ENCODE measurements at places on chromosomes 6 and 20.

GRCh38 chr20:53905019-53905819, 165.2 kb downstream of the BCAS1 start:
- no peak for DNase-seq

GRCh38 chr6:150053450-150053849, 15.5 kb downstream of the ULBP3 start:
- DNase-seq = no peak

DNA sequence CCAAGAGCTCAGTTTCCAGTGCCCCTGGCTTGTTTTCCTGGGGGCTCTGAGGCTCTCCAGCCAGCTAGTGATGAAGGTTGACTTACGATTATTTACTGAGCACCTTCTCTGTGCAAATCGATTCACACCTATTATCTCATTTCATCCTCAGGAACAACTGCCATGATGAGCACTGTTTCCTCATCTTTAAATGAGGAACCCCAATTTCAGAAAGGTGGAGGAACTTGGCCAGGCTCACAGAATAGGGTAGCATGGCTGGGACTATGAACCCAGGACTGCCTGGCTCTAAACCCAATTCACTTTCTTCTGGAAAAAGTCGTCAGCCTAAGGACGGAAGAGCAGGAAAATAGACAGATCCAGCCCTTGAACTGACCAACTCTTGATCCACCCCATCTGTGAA, 3.5 kb upstream of the BPI start:
- DNase-seq = no peak

DNA sequence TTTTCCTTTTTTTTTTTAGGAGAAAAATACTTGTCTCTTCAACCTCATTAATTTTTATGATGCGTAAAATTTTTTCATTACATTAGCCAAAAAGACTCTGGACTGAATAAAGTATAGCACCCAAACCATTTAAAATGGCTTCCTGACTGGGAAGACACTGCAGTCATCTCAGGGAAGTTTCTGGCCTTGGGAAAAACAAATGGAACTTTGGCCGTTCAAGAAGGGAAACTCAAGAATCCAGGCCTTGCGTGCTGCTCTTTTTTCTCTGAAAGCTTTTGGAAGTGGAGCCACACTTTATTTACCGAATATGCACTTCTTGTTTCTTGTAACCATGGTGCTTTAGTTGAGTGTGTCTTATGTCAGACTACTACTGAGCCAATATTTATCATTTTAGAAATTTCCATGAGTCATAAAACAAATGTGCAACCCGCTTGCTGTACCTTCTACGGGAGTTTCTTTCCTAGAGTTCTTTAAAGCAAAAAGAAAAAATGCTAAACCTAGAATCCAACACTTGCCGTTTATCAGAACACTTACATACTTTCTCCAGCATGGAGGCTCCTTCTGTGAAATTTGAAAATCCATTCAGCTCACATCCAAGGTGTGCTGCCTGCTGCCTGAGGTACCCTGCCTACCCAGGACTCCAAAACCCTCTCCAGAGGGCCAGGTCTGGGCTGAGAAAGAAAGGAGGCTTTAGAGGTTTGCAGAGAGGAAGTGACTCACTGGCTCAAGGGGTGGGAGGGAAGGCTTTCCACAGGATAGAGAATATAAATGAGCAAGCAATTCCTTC, 11.5 kb upstream of the DSTN start:
- DNase-seq = no peak

DNA sequence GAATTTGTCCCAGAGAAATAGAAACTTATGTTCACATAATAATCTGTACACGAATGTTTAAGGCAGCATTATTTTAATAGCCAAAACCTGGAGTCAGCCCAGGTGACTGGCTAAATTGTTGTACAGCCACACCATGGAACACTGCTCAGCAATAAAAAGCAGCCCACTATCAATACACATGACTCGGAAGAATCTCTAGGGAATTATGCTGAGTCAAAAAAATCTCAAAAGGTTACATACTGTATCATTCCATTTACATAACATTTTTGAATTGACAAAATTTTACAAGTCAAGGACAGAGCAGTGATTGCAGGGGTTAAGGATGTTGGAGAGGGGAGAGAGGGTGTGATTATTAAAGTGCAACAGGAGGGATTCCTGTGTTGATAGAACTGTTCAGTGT, 163.4 kb downstream of the UBE3D start:
- DNase-seq = no peak

DNA sequence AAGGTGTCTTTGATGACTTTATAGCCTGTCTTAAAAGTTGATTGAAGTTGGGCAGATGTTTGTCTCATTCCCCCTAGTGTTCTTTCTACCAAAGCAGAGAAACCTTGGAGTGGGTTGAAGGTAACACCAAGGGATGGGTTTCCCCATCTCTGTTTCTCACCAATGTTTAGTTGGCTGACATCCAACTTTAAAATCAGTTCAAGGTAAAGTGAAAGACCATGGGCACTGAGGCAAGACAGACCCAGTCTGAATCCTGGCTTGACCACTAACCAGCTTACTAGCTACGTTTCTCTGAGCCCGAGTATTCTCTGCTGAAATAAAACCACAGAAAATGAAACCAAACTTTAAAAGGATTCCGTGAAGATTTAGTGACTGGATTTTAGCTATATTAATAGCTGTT, 258.9 kb downstream of the KIF16B start:
- DNase-seq = no peak

- DNase-seq = no peak
Measured at GRCh38 chr20:54102543-54102942, 32.1 kb upstream of the BCAS1 start.

- no peak for DNase-seq
Measured at GRCh38 chr6:75458895-75459294, 34.7 kb downstream of the FILIP1 start.

DNA sequence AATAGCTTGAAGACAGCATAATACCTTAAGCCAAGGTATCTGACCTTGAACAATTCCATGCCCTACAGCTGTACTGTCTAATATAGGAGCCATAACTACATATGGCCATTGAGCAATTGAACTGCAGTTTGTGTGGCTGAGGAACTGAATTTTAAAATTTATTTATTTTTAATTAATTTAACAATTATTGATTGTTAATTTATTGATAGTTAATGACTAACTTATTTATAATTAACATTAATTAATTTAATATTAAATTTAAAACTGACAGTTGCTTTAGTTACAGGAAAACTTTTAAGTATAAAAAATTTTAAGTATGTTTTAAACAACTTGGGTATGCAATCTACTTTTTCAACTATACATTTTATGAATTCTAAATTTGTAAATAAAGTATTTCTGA, 12.3 kb upstream of the MYB start:
- no peak for DNase-seq

- DNase-seq = no peak
Measured at GRCh38 chr6:12309070-12309469, 18.9 kb downstream of the EDN1 start.

- no peak for DNase-seq
Measured at GRCh38 chr6:124943658-124944057, 18.6 kb upstream of the RNF217 start.

DNA sequence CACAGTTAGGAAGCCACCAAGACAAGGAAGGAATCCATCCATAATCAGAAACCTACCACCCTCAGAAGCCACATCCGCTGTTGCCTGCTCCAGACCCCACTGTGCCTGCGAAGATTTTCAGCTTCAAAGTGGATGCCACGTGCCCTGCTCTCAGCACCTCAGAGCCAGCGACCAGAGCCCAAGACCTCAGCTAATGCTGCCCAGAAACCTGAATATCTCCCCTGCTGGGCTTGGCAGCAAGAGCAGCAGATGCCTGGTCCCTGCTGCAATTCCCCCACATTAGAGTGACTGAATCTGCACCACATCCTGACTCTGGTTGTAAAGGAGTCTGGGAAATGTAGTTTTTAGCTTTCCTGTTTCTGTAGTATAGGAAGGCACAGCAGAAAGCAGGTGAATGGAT, 10.7 kb upstream of the ULBP3 start:
- DNase-seq = no peak

DNA sequence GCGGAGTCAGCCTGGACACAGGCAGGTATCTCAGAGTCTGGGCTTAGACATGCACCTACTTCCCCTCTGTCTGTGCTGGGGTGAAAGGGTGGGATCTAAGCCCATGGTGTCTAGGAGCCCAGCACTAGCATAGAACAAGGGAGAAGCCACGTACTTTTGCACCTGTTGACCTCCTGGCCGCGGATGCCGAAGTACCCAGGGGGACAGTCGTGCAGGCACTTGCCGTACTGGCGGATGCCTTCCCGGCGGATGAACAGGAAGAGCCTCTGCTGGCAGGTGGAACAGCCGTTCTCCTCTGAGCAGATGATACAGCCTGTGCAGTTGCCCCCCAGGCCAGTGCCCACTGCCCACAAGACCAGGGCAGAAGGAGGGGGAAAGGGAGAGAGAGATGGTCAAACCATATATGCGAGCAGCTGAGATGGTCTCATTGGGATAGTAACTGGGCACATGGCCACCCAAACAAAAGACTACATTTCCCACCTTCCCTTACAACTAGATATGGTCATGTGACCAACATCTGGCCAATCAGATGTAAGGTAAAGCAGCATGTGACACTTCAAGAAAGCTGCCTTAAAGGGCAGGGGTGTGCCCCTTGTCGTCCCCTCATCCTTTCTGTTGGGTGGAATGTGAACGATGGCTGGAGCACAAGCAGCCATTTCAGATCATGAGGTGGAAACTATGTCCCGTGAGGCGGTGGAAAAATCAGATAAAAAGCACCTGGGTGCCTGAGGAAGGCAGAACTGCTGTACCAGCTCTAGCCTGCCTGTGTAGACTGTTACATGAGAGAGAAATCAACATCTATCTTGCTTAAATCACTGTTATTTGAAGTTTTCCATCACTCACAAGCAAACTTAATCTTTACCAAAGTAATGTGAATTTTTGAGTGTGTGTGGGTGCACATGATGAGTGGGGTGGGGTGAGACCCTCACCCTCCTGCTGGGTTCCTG, 34.0 kb downstream of the RSPO4 start:
- no peak for DNase-seq

DNA sequence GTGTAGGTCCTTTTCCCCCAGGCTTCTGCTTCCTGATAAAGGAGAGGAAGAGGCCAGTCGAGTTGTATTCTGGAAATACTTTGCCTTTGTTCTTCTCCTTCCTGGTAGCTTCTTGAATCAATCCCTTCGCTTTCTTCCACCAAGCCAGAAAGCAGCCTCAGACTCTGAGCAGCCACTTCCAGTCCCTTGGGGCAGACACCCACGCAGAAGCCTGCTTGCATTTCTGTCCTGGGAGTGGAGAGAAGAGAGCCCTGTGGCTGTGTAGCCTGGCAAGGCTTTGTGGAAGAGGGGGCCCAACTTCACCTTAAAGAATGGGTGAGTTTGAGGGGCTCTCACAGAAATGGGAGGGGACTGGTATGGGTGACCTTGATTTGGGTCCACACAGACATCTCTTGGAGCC, 211.0 kb upstream of the SSTR4 start:
- no peak for DNase-seq

GRCh38 chr6:157763904-157764177, 59.2 kb upstream of the SNX9 start:
- DNase-seq = no peak

- DNase-seq = peak; percentile 51
Measured at GRCh38 chr20:49846206-49846807, 33.7 kb downstream of the SLC9A8 start.

DNA sequence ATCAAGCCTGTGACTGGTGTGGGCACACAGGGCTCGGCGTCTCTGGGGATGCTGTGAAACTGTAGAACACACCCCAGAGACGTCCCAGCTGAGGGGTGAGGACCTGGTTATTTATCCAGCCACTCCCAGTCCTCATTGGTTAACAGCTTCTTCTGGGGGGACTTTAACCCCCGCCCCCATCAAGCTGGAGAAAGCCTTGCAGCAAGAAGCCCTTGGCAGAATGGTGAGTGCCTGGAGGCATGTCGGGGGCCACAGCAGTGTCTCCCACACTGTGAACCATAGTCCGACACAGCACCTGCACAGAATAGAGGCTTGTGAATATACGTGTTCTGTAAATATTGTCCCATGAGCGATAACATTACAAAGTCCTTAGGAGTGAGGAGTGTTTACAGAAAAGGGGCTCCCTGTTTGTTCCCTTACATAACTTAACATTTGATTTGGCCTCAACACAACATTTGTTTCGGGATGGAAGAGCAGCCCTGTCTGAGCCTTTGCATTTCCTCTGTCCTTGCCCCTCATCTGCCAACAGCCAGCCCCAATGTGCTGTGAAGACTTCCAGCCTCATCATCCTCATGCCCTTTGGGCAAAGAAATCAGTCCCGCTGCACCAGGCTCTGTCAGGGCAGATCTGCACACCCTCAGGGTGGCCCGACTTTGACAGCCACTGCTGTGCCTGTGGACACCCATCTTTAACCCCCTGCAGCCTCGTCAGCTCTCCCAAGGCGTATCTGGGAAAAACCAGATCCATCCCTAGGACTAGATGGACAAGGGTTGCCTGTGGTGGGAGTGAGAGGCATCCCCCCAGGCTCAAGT, 2.2 kb upstream of the RRBP1 start:
- DNase-seq = no peak

DNA sequence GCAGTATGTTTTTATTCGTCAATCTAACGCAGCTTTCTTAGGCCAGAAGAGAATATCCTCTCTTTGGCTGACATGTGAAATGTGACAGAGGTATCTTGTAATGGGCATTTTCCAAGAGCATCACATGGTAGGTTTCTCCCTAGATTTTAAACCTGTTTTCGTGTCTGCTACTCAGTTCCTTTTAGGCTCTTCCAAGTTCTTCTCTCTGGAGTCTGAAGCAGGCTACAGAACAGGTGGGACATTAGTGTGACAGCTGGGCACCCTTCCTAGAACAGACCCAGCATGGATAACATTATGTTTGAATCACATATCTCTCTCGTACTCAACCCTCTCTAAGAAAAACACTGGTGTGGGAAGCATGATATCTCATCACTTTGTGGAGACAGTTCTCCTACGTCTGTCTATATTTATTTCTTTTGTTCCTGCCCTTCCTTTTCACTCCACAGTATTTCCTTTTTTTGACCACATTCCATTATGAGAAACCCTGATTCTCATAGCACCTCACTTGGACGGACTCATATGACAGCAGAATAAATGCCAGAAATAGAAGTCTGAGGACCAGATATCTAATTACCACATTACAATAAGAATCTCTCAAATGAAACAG, 263.4 kb downstream of the NKAIN2 start:
- no peak for DNase-seq

GRCh38 chr20:14711652-14712051, 374.2 kb upstream of the FLRT3 start:
- no peak for DNase-seq

GRCh38 chr6:143215771-143216170, 155.1 kb downstream of the AIG1 start:
- no peak for DNase-seq

DNA sequence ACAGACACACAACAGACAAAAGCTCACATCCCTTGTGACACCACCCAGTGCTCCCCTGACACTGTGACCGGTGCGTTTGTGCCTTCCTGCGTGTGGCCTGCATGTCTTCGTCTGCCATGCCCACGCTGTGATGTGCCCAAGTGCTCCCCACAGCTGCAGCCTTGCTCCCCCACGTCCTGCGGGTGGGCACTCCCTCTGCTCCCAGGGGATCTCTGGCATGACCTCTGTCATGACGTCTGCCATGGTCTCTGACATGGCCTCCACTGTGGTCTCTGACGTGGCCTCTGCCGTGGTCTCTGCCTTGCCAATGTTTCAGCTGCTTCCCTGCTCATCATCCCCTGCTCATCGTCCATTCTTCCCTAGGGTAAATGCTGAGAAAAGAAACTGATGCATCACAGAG, 200.9 kb downstream of the DLL1 start:
- DNase-seq = no peak
